ENCODE measurements at places on chromosomes 12 and 14.

GRCh38 chr14:60094306-60094897, 2.7 kb downstream of the PCNX4 start:
- no peak for DNase-seq

DNA sequence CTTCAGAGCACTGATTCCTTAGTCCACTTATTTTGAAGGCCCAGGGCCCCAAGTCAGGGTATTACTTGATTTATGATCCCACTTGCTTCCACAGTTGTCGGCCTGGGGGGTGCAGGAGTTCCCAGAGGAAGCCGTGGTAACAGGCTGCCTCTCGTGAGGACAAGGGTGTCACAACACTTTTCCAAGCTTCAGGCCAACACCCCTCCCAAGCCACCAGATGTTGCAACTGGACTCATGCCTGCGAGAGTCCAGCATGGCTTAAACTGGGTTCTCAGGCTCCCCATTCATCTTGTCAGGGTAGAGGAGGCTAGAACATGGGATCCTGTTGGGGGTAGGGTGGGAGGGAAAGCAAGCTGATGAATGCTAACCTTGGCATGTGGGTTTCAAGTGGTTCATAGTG, 56.1 kb downstream of the BMP4 start:
- DNase-seq: no peak

GRCh38 chr12:66942741-66943465, 264.0 kb upstream of the GRIP1 start:
- DNase-seq: no peak

GRCh38 chr14:71557351-71557750, 374.9 kb upstream of the RGS6 start:
- DNase-seq: no peak

DNA sequence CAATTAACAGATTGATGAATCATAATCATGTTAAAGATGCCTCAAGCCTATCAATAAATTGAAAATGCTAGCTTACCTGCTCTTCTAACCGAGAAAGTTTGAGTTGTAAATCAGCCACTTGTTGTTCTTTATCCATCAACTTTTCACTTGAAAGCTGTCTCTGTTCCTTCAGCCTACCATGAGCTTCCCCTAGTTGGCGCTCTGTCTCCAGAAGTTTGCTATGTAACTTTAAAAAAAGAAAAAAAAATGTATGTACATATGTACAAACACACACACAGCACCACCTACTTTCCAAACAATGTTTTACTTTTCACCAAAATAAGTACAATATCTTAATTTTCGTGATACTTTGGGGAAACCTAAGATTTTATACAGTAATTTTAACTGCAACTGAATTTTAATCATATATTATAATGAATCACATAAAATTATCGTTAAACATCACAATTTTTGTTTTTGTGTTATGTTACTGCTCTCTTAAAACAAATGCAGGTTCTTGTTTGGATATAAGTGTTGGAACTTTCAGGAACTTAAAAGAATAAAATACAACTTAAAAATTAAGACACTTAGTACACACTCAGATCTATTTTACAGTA, 101.2 kb downstream of the EEA1 start:
- DNase-seq: no peak

DNA sequence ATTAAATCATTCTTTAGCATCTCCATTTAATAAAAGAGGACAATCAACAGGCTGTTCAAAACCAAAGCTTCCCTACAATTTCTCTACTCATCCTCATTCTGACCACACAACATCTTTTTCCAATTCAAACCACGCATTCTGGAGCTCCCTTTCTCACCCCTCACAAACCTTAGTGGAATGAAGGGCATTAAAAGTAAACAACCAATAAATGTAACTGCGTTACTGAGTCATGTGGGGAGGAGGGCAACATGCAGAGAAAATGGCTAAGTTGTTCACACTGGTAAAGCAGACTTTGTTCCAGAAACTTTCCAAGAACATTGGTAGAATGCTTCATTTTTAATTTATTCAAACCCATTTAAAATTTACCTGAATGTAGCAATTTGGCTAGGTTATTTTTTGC, 19.6 kb downstream of the SOX5 start:
- DNase-seq: no peak

GRCh38 chr12:127172861-127173260, 1094.1 kb upstream of the TMEM132C start:
- DNase-seq: no peak

GRCh38 chr12:75550401-75551240, 39.2 kb upstream of the KRR1 start:
- no peak for DNase-seq

DNA sequence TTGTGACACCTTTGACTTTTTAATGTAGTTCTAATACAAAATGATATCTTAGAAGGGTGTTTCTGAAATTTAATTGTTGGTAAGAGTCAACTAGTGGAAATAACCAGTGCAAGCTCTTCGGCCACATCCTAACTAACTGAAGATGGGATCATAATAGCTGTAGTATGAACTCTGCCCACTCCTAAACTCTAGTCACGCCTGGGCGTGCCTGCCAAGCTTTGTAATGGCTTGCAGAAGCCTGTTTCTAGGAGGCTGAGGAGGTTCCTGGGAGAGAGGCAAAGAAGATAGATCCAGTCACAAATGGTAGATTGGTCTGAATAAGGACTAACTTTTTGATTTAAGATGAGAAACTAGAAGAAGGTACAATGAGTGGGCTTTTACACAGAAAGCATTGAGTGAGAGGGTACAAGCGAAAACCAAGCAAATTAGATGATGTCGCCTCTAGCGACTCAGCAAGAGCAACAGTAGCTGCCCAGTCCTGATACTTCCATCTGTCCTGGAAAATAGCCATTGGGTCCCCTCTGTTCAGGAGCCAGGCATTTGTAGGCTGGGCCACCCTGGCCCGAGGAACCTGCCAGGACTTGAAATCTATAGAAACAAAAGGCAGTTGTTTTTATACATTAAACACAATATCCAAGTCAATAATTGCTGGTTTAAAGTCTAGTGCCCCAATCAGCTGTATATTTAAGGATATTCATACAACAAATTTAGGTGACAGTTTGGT, 148.8 kb downstream of the SLC38A4 start:
- DNase-seq: no peak

- no peak for DNase-seq
Observed at GRCh38 chr12:82756303-82756702, 69.6 kb downstream of the TMTC2 start.

GRCh38 chr14:81400852-81401251, 728 bp upstream of the STON2 start:
- peak; percentile 93 for DNase-seq

- no peak for DNase-seq
Observed at GRCh38 chr12:19763488-19763887, 324.2 kb downstream of the AEBP2 start.

DNA sequence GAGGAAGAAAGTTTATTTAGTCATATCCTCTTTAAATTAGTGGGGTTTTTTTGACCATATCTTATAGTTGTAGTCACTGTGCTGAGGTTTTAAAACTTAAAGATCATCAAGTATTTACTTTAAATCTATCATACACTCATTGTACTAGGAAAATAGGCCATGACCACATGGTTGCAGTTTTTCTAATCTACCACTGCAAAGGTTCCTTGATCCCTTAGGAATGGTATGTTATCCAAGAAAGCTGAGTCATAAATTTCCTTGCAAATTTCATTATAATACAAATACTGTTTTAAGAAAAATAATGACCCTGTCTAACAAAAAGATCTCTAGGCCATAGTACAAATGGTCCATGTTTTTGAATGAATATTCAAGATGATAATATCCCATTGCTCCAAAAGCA, 74.7 kb downstream of the DBX2 start:
- DNase-seq: no peak

- no peak for DNase-seq
Observed at GRCh38 chr12:3044141-3044630, 33.0 kb upstream of the TSPAN9 start.

- no peak for DNase-seq
Observed at GRCh38 chr14:100776681-100777365, 49.1 kb upstream of the MEG3 start.

DNA sequence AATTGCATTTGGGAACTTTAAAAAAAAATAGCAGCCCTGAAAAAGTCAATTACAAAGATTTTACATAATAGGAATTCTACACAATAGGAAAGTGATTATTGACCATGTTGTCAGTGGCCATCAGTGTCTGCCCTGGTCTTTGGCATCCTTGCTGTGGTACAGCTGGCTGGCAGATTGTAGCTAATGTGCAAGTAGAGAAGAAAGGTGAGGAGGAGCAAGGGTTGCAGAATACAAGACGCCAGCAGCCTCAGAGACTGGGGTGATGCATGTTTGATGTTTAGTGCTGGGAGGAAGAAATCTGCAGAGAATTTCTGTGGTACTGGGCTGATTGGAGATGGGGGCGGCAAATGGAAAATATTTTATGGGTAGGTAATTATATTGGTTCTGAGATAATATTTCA, 322.9 kb downstream of the TMEM117 start:
- DNase-seq: no peak

GRCh38 chr12:71541583-71541982, 102.0 kb downstream of the LGR5 start:
- no peak for DNase-seq

DNA sequence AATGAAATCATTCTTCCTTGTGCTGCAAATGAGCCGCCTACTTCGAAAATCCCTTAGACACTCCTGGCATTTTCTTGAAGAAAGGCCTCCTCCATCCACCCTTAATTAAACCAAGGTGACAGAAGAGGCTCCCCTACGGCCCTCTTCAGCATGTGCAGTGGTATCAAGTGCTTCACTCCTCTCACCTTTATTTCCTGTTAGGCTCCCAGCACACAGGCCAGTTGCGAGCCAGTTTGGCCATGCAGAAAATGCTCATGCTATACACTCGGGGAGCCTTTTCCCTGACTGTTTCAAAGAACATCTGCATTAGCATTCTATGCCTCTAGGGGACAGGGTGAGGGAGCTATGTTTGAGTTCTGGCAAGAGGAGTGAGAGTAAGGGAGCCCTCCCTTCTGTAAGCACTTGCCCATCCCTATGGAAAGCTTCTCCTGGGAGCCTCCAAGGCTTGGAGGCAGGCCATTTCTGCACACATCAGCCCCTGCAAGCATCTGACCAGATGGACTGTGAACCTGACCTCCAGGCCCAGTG, 291.5 kb downstream of the RPS29 start:
- no peak for DNase-seq

DNA sequence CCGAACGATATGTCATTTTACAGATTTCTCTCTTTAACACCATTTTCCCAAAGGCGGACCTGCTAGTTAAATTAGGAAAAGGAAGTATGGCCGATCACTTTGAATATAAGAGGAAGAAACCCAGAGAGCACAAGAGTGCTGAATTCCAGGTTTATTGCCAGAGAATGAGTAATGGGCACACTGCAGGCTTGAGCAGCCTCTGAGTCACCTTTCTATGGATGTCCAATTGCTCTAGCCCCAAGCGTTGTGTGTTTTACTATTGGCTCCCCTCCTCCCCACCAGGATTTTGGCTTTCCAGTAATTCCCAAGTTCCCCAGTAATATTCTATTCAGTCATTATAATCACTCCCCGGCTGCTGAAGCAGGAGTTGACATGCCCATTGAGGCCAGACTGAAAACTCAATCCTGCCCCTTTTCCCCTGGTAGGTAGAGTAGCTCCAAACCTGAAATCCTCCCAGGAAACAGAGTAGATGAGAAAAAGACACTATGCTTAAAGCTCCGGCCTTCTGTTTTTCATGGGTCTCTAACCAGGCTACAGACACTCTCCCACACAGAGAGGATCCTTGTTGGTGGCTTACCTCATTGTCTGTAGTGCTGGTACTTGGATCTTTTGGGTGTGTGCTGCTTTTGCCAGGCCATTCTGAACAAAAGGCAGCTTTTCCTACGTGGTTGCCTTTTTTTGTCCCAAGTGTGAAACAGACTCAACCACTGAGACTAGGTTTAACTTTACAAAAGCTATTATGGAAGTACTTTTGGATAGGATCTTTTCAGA, 704.3 kb upstream of the FLRT2 start:
- peak; percentile 60 for DNase-seq

GRCh38 chr14:74441113-74441512, 15.1 kb upstream of the SYNDIG1L start:
- no peak for DNase-seq

GRCh38 chr14:85382341-85382740, 147.6 kb upstream of the FLRT2 start:
- no peak for DNase-seq

DNA sequence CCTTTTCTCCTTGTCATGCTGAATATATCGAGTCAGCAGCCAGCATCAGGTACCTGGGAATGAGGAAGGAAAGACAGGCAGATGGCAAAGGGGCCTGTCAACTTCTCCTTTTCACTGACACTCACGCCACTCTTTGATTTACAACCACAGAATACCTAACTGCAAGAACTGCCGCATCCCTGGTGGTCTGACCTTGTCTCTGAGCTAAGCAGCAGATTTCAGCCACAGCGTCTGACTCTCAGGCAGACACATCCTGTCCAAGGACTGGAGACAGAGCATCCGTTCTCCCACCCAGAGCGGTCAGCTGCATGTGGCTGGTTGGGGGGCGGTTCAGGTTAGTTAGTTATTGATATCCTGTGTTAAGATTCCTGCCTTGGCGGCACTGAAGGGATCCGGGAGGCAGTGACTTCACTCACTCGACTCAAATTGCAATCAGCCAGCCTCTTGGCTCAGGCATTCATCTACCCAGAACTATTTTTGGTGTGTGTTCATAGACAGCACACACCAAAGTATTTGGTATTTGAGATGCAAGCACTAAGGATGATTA, 11.2 kb upstream of the MAP1LC3B2 start:
- DNase-seq: no peak

- DNase-seq: no peak
Observed at GRCh38 chr12:78442454-78442801, 422.1 kb upstream of the SYT1 start.

DNA sequence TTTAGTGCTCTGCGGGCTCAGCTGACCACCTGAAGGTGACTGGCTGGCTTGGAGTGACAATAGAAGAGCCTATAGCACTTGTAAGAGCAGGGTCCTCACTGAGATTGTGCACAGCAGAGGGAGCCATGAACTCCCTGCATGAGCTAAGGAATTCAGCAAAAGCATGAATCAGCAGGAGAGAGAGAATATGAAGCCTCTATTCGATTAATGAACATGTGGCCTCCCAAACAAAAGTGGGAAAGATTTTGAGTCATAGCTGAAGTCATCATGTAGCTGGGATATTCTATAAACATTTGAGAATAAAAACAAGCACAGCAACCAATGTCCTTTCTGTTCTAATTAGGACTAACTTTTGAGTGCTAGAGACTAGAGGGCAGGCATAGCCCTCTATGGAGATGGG, 626.6 kb downstream of the DIO2 start:
- peak; percentile 53 for DNase-seq
